ENCODE measurements at places on chromosomes 11 and 22.

- no peak for DNase-seq
Measured at GRCh38 chr22:47452184-47452583, 689.7 kb downstream of the TBC1D22A start.

DNA sequence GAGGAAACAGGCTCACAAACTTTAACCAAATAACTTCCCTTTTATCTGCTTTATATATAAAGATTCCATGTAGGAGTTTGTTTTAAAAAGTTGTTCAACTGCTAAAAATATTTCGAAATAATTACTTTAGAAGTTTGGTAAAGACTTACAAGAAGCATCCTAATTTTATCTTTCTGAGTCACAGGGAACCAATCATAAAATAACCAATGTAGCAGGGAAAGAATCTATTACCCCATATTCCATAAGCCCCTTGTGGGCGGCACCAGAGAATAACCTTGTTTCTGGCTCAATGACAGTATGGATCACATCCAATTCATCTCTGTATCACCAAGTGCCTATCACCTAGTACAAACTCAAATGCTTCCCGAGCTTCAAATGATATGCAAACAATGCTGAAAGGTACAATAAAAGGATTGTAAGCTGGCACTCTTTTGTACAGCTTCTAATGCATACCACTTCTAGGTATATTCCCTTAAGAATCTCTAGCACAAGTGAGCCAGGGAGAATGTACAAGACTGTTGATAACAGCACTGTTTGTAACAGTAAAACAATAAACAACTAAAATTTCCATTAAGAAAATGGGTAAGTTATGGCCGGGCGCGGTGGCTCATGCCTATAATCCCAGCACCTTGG is 158.4 kb downstream of the ATG16L2 start:
- peak; percentile 47 for DNase-seq

DNA sequence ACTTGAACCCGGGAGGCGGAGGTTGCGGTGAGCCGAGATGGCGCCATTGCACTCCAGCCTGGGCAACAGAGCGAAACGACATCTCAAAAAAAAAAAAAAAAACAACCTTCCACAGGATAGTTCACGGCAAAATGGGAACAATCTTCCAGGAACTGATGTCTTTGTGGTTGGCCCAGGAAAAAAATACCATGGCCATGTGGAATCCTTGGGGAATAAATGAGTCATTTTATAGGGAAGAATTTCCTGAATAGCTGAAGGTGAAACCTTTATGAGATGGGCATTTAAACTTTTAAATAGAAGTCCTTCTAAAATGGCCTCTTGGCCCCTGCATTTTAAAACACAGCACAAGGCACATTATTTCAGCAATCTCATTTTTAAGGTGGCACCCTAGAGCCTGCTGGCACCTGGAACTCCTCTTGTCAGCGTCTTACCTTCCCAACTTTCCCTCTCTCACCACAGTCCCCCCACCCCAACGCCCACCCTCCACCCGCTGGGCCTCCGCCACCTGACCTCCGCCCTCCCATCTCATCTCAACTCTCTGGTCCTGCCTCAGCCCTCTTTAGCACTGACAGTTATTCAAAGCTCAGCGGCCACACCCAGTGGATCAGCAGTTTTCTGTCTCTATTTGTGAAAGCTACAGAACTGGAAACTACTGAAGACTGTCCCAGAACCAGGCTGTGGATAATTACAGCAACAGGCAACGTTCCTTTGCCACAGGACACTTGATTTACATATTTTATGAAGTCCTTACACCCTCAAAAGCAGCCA is 43.1 kb downstream of the SCGB1A1 start:
- peak; percentile 23 for DNase-seq

GRCh38 chr11:4066910-4067309 is 27.7 kb upstream of the RRM1 start:
- DNase-seq: peak; percentile 75

GRCh38 chr11:112997857-112998466 is 36.7 kb downstream of the NCAM1 start:
- DNase-seq: no peak

- DNase-seq: no peak
Measured at GRCh38 chr22:34783436-34783835, 282.5 kb upstream of the ISX start.

- DNase-seq: no peak
Measured at GRCh38 chr22:40326905-40327735, 19.2 kb upstream of the ADSL start.

- no peak for DNase-seq
Measured at GRCh38 chr11:11808992-11809615, 32.7 kb upstream of the USP47 start.

GRCh38 chr11:60970369-60970774 is 1.1 kb upstream of the CD6 start:
- DNase-seq: peak; percentile 39

GRCh38 chr11:1521382-1522080 is 35.0 kb upstream of the MOB2 start:
- DNase-seq: no peak

GRCh38 chr22:30175690-30176288 is 70.8 kb downstream of the LIF start:
- no peak for DNase-seq

DNA sequence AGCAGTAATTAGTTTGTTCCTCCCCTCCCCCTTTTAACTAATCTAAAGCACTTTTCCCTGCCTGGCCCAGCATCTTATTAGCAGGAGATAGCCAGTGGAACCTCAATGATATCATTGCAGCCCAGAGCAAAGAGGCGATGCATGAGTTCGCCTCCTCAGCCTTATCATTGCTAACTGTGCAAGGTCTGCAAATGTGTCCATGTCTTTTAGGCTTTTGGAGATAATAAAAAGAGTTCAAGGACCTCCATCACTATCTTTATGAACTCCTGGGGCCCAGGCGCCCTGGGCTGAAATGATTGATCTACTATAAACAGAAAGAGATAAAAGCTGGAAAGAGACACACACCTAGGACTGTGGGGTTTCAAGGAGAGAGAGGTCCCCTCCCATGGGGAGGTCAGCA is 124.2 kb upstream of the TBCEL start:
- DNase-seq: no peak

DNA sequence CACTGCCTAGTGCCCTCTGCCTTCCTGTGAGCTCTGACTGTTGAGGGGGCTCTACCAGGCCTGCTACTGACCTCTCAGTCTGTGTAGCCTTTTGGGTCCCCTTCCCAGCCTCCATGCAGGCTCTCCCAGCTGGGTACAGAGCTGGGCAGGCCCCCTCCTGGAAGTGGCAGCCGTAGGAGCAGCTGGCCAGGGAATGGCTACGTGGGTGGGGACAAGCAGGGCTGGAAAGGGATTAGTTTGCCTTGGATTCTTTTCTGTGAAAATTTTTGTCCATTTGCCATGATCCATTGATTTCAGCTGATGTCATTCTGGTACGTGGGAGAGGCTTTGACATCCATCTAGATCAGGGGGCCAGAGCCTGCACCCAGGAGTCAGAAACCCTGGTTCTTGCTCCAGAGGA is 23.9 kb upstream of the NECTIN1 start:
- no peak for DNase-seq

DNA sequence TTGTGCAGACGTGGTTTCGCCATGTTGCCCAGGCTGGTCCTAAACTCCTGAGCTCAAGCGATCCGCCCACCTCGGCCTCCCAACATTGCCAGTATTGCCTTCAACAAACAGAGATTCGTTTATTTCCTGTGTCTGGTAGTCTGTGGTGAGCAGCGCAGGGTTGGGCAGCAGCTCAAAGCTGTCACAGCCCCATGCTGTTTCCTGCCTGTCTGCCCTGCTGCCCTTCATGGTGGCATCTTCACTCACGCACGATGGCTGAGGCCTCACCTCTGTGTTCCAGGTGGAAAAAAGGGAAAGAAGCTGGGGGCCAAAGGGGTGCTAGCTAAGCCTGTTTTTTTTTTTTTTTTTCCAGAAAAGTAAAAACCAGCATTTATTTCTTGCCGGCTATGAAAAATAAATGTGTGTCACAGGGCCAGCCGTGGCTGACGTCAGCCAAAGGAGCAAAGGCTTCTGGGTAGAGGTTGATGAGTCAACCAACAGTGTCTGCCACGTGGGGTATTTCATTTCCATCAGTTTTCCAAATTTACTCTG is 28.8 kb downstream of the TBC1D22A start:
- DNase-seq: peak; percentile 72

DNA sequence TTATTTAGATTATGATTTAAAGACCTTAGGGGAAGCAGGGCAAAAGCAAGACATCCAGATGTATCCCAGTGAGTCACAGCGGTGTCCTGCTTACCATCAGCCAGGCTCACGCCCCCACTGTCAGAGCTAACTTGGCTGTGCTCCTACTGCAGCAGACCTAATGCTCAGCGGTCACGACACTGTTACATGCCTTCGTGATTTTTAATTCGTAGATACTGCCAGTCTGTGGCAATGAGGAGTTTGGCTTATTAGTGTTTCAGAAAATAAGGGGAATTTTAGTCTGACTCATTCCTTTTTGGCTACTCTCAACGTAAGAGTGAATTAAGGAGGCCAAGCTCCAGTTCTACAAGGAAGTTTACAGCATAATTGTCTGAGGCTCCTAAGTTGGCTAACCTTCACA is 22.7 kb downstream of the EFCAB6 start:
- DNase-seq: no peak

- peak; percentile 54 for DNase-seq
Measured at GRCh38 chr22:42202048-42202447, 68.4 kb downstream of the TCF20 start.

DNA sequence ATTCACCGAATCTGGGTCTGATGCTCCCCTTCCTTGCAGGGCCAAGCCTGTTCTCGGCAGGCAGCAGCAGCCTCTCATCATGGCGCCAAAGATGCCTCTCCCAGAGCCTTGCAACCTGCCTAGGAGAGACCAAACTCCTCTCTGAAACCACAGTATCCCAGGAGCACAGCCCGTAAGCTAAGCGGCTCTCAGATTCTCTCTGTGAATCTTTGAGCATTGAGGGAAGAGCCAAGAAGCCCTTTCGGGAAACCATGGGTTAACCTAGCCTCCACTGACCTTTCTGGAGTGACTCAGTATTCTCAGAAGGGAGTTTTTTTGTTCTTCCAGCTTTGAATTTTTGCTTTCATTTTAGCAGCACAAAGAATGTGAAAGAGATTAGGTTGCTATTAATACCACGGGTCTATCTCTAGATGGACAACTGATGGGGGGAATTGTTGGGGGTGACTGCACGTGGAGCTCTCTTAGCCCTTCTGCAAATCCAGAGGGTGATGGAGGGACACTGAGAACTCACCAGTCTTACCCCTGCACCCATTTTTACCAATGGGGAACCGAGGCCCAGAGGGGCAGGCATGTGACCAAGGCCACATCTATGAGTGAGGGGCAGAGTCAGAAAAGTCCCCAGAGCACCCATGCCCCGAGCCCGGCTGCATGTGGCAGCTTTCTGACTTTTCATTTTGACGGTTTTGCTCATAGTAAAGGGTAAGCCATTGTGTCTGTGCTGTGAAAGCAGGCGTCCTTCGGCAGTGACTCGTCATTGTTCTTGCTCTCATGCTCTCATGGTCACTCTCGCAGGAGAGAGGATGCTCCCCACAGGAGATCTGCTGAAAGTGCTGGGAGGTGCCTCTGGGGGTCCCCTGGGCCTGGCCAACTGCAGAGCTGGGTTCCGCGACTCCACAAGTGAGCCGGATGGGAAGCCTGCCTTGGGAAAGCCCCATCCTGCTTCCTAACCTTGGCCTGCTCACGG is 36.0 kb downstream of the IRAG1 start:
- peak; percentile 42 for DNase-seq

GRCh38 chr11:130523609-130524008 is 75.2 kb downstream of the ADAMTS15 start:
- DNase-seq: no peak

DNA sequence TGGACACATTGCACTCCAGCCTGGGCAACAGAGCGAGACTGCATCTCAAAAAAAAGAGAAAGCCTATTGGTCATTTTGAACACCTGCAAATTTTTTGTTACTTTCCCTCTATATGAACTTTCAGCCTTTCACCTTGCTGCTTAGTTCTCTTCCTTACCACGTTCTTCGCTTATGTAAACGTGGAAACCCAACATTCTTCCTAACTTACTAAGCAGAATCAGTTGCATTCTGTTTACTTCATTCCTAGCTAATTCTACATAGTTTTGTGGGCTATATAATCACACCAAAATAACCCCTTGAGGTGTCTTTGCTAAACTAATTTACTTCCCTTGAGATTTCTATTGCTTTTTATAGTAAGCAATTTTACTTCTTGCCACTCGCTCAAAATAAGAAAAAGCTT is 23.2 kb downstream of the MS4A4A start:
- DNase-seq: no peak

DNA sequence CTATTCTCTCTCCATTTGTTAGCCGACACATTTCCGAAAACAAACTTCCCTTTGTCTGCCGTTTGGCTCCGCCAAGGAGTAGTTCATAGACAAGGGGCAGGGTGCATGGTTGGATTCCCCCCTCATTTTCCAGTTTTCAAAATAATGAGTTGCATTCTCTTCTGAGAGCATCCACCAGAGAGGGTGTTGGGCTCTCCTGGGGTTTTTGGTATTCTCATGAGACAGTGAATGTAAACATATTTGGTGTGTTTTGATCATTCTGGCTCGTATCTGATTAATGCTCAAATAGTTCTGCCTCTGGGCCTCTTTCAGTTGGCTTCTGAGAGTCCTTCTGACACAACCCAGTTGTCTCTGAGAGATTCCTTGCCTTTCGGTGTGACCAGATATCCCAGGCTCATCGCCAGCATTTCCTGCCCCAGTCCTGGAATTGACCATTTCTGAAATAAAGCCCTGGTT is 21.7 kb downstream of the GRAMD4 start:
- DNase-seq: no peak

DNA sequence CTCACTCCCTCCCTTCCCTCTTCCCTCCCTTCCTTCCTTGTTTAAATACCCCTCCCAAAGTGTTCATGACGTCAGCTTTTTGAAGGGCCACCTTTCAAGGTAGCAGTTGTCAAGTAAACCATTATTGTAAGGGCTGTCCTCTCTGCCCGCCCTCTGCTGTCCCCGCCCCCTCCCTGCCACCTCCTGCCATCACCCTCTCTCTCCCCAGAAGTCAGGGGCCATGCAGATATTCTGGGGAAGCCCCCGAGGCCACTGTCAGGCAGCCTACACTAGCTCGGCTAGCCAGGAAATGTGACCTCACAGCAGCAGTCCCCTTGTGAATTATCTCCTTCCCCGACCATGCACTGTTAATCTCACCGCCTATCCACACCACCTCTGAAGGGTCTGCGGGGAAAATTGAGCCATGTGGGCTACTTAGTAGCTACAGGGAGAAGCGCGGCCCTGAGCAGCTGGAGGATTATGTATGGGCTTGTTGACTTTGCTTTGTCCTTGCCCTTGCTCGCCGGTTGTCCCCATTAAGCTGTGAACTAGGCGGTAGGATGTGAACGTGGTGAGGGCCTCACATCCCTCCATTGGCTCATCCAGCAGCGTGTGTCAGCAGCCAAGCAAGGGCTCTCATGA is 42.1 kb upstream of the ATXN10 start:
- no peak for DNase-seq

DNA sequence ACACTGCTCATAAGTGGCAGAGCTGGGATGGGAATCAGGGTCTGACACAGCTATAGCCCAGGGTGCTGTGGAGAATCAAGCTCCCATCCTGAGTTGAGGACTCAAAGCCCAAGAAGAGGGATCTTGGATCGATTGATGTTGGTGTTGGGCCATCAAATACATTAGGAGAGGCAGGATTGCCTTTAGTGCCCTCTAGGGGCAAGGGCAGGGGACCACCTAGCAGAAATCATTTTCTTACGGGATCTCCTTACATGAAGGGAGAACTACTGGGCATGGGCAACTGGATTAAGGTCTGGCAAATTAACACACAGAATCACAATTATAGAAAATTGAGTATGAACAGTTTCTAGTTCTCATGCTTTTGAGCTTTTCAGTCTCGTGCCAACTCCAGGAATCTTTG is 24.9 kb upstream of the EMSY start:
- DNase-seq: peak; percentile 8

Data from inflammatory macrophage treated with lipopolysaccharide for 1 hour (primary cell).